Right atrium auricular region (tissue), 2 donors: ENCODE measurements at places on chromosomes 13 and 19. TPM values are rescaled to one million over a fixed set of nuclear protein-coding genes. Genes with fewer than 3 reads are reported as not detected.

ZNF135 gene
- 2.5 TPM for total RNA-seq

NBEA gene
- 17.5 TPM for total RNA-seq

C19orf67 gene
- total RNA-seq = not detected

FSD1 gene
- total RNA-seq = not detected

APC2 gene
- total RNA-seq = 0.04 TPM

MCEMP1 gene
- total RNA-seq = 0.70 TPM

GRCh38 chr19:45451131-45451849, 16.5 kb upstream of the FOSB start:
- H3K27ac ChIP-seq = peak overlapping the region; percentile 83
- no peak for DNase-seq
- no peaks in the 10 kb centered on the region for H3K27me3 ChIP-seq
- peaks cover 42% of the 10 kb centered on the region for H3K4me1 ChIP-seq

DNA sequence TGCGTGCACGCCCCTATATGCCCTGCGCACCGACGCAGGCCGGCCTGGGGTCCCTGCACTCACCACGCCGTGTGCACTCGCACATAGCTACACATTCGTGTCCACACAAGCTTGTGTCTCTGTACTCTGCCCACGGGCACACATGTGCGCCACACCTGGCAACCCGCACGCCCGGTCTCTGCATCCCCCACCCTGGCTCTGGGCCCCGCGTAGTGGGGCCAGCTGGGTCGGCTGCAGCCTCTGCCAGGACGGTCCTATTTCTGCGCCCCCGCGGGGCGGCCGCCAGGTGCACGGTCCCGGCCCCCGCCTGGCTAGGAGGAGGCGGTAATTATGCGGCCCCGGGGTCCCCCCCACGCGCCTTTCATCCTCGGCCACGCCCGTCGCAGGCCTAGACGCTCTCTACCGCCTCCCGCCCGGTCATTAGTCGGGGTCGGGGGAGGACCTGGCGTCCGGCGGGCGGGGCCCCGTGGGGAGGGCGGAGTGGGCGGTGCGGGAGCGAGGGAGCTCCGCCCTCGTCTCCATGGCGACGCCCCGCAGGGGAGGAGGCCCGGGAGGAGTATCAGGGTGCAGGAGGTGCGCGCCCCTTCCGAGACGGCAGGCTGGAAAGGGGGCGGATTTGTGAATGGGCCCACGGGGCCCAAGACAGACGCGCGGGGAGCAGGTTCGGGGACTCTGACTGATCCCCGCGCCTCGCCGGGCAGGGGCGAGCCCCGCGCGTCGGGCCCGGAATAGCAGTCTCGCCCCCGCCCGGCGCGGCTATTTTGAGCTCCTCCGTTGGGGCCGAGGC, 2.8 kb upstream of the CIRBP start:
- peak; percentile 90 for DNase-seq
- H3K36me3 ChIP-seq = peaks cover 9% of the 10 kb centered on the region
- H3K4me1 ChIP-seq = no peaks in the 10 kb centered on the region
- peak overlapping the region; percentile 40 for H3K4me3 ChIP-seq
- peak overlapping the region; percentile 88 for H3K27ac ChIP-seq
- H3K27me3 ChIP-seq = no peaks in the 10 kb centered on the region

DNA sequence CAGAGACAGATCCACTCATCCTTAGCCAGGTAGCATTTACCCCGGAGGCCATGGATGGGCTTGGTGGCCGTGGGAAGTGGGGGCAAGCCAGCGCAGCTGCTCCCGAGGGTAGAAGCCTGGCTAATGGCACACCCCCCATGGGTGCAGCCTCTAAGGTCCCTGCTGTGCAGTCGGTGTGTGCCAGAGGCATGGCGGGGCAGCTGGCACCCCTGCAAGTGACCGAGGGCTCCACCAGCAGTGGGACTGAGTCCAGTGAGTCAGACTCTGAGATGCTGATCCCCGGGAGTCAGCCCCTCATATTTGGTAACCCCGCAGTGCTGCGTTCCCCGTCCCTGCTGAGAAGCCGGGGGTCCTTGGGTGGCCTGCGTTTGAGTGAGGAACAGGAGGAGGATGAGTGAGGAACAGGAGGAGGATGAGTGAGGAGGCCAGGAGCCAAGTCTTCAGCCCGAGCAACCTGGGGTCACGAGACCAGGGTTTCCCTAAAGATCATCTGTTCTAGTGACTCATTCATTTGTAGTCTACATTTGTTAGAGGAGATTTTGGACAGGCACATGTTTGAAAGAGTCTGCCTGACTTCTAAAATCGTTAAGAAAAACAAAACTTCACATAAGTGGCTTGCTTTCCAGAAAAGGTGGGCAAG, 180.7 kb downstream of the STK24 start:
- DNase-seq = peak; percentile 32
- H3K36me3 ChIP-seq = peaks cover 23% of the 10 kb centered on the region
- no peak overlapping the region for H3K4me3 ChIP-seq
- H3K27me3 ChIP-seq = no peaks in the 10 kb centered on the region
- H3K4me1 ChIP-seq = no peaks in the 10 kb centered on the region
- no peak overlapping the region for H3K27ac ChIP-seq

GRCh38 chr13:60356970-60357369, 40.0 kb upstream of the TDRD3 start:
- H3K27me3 ChIP-seq = no peaks in the 10 kb centered on the region
- H3K27ac ChIP-seq = no peak overlapping the region
- H3K4me3 ChIP-seq = no peak overlapping the region
- no peaks in the 10 kb centered on the region for H3K4me1 ChIP-seq
- no peak for DNase-seq
- no peaks in the 10 kb centered on the region for H3K36me3 ChIP-seq

DNA sequence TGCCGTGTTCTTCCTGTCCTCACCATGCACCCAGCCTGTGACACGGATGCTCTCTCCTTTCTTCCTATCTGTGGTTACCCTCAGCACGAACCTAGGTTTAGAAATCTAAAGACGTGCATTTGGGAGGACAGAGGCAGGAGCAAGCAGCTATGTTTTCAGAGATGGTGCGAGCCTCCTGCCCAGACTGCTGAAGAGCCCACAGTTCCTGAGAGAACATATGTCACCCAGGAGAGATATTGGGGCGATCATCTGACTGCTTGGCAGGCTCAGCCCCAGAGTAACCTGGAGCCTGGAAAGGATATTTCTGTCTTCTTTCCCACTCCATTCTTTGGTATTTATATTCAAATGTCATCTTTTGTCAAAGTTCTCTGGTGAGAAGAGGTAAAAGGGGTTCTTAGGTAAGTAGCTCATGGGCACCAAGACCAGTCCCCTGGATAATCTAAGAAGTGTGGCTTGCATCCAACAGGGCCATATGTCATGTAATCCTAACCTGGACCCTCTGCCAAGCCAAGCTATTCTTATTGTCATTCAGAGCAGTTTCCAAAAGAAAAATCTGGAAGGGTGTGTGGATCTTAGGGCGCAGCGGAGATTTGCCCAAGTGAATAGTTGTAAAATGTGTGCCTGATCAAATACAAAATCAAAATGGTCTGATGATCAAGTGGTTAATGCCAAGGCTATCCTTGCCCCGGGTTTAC, 59.5 kb downstream of the FGF9 start:
- no peaks in the 10 kb centered on the region for H3K36me3 ChIP-seq
- H3K27ac ChIP-seq = no peak overlapping the region
- H3K27me3 ChIP-seq = no peaks in the 10 kb centered on the region
- no peak for DNase-seq

- no peak overlapping the region for H3K4me3 ChIP-seq
- no peak for DNase-seq
- H3K27me3 ChIP-seq = no peaks in the 10 kb centered on the region
- H3K4me1 ChIP-seq = no peaks in the 10 kb centered on the region
- H3K36me3 ChIP-seq = no peaks in the 10 kb centered on the region
Measured at GRCh38 chr19:28239270-28239669, 973.7 kb downstream of the UQCRFS1 start.

GRCh38 chr19:54369082-54369687, 4.5 kb upstream of the LAIR1 start:
- H3K27ac ChIP-seq = no peak overlapping the region
- no peaks in the 10 kb centered on the region for H3K36me3 ChIP-seq
- H3K27me3 ChIP-seq = no peaks in the 10 kb centered on the region
- no peak overlapping the region for H3K4me3 ChIP-seq
- H3K4me1 ChIP-seq = no peaks in the 10 kb centered on the region

DNA sequence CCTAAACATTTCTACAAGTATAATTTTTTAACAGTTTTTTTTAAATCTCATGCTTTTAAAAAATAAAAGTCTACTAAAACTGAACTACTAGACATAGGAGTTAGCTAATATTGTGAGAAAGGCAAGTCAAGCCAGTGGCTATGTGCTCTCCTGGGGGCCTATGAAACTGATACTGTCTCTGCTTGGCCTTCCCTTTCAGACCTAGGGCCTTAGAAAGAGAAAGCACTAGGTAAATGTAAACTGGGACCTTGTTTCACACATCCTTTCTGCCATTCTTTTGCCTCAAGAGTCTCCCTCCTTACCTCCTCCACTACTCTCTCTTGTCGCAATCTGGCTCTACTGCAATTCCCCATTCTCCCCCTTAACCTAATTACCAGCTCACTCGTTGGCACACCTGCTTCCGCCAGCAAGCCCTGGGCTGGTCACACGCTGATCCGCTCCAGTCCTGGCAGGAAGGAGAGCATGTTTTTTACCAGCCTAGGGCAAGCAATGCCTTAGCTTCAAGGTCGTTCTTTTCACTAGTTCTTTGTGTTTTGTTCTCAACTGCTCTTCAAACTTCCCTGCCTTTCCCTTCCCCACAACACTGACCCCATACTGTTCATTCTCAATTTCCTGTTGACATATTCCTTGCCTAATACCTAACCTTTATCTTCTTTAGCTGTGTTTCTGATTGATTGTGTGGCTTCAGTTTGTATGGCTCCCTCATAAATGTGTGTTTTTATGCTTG, 23.1 kb downstream of the TBC1D4 start:
- no peaks in the 10 kb centered on the region for H3K36me3 ChIP-seq
- no peaks in the 10 kb centered on the region for H3K27me3 ChIP-seq
- H3K27ac ChIP-seq = peak overlapping the region; percentile 64

- no peaks in the 10 kb centered on the region for H3K4me1 ChIP-seq
- no peaks in the 10 kb centered on the region for H3K36me3 ChIP-seq
- no peak for DNase-seq
- no peak overlapping the region for H3K27ac ChIP-seq
- H3K27me3 ChIP-seq = no peaks in the 10 kb centered on the region
Measured at GRCh38 chr13:20370815-20371421, 138.8 kb upstream of the GJB6 start.

DNA sequence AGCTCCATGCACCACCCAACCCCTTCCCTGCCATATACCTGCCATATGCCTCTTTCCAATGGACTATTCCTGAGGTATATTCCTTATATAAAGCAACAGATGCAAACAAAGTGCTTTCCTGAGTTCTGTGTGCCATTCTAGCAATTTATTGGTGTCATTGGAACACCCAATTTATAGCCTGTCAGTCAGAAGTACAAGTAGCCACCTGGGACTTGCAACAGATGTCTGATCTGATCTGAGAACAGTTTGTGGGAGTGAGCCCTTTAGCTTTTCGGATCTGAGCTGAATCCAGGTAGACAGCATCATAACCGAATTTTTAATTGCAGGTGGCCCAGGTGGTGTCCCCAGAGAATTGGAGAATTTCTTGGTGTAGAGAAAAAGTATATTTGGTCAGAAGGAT, 963 bp upstream of the FPR3 start:
- peaks cover 12% of the 10 kb centered on the region for H3K4me1 ChIP-seq
- no peak for DNase-seq
- no peaks in the 10 kb centered on the region for H3K36me3 ChIP-seq
- H3K27ac ChIP-seq = no peak overlapping the region

GRCh38 chr13:89891416-89891815, 1456.1 kb upstream of the MIR17HG start:
- no peak overlapping the region for H3K4me3 ChIP-seq
- no peaks in the 10 kb centered on the region for H3K4me1 ChIP-seq
- H3K27ac ChIP-seq = no peak overlapping the region
- no peak for DNase-seq
- no peaks in the 10 kb centered on the region for H3K36me3 ChIP-seq

DNA sequence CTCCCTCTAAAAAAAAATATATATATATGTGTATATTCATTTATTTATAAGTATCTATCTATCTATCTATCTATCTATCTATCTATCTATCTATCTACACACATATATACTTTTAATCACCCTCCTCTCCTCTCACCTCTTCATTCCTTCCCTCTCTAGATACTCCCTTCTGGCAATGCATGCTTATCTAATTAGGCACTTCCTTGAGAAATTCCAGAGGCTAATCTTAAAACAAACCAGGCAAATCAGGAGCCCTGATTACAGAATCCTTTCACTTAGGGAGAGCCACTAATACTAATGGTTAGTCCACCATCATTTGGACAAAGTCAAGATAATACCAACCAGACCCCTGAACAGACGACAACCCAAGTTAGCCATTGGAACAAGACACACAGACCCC, 17.6 kb downstream of the CD70 start:
- no peaks in the 10 kb centered on the region for H3K36me3 ChIP-seq
- H3K4me3 ChIP-seq = no peak overlapping the region
- no peak for DNase-seq
- H3K27me3 ChIP-seq = no peaks in the 10 kb centered on the region
- no peak overlapping the region for H3K27ac ChIP-seq

DNA sequence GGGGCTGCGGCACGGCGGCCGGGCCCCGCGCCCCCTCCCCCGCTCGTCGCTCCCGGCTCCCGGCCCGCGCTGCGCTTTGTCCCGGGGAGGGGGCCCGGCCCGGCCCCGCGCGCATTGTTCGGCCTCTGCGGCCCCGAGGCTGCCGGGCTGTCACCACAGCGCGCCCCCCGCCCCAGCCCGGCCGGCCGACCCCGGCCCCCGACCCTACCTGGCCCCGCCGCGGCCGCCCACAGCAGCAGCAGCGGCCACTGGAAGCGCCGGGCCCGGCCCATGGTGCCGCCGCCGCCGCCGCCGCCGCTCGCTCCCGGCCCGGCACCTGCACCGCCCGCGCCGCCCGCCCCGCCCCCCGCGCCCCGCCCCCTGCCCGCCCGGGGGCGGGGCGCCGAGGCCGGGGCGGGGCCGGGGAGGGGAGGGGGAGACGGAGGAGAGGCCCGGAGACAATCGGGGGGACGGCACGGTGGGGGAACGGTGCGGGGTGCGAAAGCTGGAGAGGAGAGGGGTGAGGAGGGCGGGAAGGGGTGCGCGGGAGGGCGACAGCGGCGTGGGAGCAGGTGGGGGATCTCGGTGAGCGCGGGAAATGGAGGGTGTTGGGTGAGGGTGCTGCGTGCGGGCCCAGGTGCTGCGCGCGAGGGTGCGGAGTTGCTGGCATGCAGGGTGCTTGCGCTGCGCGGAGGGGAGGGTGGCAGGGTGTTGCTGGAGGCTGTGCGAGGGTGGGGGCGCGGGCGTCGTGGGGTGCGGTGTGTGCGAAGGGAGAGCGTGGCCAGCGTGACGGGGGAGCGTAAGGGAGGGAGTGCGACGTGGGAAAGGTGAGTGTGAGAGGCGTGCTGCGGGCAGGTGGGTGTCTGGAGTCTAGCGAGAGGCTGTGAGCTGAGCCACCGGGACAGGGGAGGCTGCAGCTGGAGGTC, at the start of gene CADM4:
CADM4 (minus strand) TSS at position 332 of the 905 bp plus-strand sequence; CDS start at position 272, 60 bp downstream.
- peak within 1 kb of the TSS; percentile 56 for H3K4me3 ChIP-seq
- DNase-seq = no peak
- H3K27ac ChIP-seq = no peak within 1 kb of the TSS
- no peaks in the 10 kb centered on the region for H3K36me3 ChIP-seq
